ENCODE measurements at places on chromosomes 5 and 9.

GRCh38 chr5:20032896-20033295, 44.9 kb upstream of the CDH18 start:
- DNase-seq: no peak

DNA sequence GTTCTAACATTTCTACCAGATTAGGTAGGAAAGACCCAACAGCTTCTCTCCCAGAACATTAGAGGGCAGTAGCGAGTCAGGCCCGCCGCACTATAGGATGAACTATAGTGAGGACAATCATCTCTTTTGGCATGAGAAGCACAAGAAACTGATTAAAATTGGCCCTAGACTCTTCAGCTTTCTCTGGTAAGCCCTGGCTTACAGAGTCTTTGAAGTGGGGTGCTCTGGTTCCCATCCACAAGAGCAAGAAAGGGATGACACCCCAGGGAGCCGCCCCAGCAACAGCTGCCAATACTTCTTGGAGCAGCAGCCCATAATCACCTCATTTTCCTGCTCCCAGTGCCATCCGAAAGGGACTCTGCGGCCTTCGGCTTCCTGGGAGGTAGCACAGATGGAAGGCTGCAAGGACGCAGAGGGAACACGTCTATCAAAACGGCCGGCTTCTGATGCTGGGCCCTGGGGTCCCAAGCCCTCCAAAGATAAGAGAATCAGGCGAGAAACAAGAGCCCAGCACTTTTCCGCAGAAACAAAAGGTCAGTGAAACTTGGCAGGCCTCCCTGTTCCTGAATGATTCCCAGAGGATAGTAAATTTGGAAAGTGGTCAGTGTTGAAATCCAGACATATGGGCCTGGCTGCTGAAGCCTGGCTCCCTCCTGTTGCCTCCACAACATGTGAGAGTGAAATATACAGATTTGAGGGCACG, 69.3 kb downstream of the HSD17B3 start:
- peak; percentile 51 for DNase-seq

GRCh38 chr5:10538789-10539686, 24.8 kb upstream of the ANKRD33B start:
- no peak for DNase-seq

DNA sequence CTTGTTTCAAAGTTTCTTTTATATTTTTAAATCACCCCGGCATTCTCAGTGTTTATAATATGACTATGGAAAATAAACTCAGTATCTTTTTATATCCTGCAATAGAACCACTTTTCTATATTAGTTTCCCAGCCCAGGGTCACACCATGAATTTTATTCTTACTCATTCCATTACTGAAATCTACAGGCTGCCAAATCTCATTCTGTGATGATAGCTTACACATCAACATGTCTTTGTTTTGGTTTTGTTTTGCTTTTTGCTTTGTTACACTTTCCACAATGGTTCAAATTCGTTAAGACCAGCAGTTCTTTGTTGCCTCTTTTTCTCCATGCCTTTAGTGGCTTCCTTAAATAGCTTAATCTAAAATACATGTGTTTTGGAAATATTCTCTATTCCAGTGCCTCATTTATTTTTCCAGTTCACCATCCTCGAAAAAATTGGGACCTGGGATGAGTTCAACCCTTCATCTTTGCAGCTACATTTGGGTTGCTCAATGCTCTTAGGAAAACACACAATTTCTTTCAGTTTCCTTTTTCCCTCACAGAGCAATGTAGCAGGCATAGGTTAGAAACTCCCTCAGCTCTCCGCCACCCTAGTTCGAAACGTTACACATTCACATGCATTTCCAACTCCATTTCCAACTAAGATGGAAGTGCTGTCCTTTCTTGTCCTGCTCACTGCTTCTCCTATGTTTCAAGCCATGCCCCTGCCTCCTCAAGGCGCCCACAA, 1146.3 kb downstream of the MAT2B start:
- DNase-seq: no peak

DNA sequence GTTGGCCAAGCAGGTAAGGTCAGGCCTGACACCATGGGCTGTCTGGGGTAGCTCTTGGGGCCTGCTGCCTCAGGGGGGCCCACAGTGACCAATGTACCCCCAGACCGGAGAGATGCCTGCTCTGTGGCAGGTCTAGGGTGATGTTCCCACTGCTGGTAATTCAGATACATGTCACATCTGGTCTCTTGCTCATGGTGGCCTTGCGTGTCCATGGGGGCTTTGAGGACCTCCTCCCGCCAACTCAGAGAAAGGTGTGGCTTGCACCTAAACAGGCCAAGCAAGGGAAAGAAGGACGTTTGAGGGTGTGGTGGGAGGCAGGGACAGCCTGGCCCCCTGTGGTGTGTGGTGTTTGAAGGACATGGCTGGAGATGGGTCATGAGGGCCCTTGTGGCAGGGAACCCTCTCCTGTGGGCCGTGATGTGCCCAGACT, 75.2 kb downstream of the PHF2 start:
- no peak for DNase-seq

DNA sequence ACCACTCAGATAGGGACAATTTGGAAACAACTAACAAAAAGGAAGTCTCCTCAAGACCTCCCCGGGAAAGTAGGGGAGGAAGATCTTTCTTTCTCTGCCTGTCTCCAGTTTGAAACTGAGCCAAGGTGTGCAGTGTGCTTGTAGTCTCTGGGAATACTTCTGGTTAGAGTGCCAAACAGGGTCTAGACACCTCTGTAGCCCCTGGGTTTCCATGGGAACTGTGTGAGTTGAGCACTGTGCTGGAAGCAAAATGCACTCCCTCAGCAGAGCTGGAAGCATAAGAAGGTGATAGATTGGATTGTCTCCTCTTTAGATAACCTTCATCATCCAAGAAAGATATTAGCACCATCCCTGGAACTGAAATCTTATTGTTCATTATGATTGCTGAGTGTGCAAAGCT, 129.2 kb upstream of the TNPO1 start:
- DNase-seq: no peak

DNA sequence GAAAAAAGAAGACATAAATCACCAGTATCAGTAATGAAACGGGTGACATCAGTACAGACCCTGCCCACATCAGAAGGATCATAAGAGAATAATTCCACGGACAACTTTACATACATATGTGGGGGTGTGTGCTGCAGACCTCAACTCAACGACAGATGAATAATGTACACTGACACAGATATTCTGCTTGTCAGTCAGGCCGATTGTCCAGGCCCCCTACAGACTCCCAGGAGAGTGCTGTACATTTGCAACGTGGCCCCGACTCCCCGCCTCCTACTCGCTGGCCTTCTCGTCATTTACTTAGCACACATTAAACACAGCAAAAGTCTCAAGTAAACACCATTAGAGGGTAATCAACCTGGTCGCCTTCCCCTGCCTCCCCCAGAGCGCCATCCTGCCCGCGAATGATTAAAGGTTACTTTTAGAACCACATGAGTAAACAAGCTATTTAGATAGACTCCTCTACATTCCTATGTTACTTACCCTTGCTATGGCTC, 3.5 kb upstream of the TMED9 start:
- no peak for DNase-seq

GRCh38 chr9:20397348-20397747, 225.0 kb downstream of the MLLT3 start:
- DNase-seq: no peak

DNA sequence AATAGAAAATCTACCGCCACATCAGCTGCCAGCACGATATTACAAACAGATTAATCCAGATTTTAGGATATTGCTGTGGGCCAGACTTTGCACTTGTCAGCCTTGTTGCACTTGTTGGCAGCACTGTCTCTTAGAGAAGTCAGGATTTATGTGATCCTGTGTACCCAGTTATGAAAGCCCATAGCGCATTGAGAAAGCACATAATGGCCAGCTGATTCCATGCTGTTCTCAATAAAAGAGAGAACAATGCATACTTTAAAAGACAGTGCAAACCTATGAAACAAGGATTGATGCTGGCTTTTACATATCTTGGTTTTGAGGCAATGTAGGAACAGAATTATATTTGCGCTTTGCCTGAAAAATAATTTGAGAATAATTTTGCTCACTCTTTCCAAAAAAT, 140.8 kb downstream of the CEP120 start:
- DNase-seq: no peak

DNA sequence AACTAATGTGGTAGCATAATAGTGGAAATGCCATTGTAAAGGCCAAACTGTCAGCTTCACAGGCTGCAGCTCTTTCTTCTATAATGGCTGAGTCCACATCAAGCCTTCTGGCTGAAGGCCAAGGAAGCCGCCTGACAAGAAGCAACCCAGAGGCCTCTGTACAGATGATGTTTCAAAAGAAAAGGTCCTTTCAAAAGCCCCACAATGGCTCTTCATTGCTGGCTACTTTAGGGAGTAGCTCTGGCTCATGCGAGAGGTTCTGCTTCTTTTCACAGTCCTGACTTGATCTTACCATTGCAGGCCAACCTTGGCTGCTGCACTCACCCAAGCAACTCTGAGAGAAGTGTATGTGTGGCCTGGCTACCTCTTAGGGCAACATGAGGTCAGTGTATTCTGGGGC, 54.5 kb upstream of the EQTN start:
- DNase-seq: peak; percentile 96

- peak; percentile 28 for DNase-seq
Observed at GRCh38 chr9:96450613-96451528, 902 bp downstream of the HABP4 start.

- no peak for DNase-seq
Observed at GRCh38 chr5:64077589-64077988, 88.1 kb upstream of the RNF180 start.

- no peak for DNase-seq
Observed at GRCh38 chr5:5063533-5063953, 76.6 kb upstream of the ADAMTS16 start.

GRCh38 chr5:68409259-68409658, 193.7 kb downstream of the PIK3R1 start:
- DNase-seq: no peak

DNA sequence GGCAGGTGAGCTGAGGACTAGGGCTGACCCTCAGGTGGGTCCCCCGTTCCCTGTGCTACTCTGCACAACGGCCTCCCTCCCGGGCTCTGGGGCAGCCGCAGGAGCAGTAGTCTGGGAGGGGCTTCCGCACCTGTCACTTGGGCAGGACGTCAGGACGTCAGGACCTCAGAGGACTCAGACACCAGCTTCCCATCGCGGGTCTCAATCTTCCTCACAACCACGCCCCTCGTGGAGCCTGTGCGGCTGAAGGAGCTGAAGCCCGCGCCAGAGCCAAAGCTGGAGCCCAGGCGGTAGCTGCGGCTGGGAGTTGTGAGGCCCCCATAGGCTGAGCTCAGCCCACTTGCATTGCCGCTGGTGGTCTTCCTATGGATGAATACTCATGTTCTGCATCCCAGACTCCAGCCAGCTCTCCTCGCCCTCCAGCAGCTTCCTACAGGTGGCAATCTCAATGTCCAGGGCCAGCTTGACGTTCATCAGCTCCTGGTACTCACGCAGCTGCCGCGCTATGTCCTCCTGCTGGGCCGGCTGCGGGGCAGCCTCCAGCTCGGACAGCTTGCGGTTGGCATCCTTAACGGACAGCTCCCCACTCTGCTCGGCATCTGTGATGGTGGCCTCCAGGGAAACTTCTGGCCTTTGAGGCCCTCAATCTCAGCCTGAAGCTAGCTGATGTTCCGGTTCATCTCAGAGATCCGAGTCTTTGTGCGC, 381.4 kb upstream of the RGMB start:
- DNase-seq: no peak

DNA sequence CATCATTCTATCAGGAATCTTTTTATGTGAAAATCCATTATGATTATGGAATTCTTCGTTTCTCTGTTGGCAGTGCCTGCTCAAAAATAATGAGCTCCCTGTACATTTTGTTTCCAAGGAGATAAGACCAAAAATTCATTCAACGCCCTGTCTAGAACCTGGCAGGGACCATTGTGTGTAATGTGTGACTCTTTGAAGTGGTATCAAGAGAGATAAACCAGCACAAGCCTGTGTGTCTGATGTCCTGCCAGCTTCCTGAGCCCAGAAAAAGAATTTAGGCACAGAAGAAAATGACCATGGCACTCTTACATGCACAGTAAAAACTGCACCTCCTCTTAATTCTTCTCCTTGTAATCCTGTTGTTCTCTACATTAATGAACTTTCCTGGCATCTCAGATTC, 177.4 kb downstream of the SAXO1 start:
- DNase-seq: no peak

DNA sequence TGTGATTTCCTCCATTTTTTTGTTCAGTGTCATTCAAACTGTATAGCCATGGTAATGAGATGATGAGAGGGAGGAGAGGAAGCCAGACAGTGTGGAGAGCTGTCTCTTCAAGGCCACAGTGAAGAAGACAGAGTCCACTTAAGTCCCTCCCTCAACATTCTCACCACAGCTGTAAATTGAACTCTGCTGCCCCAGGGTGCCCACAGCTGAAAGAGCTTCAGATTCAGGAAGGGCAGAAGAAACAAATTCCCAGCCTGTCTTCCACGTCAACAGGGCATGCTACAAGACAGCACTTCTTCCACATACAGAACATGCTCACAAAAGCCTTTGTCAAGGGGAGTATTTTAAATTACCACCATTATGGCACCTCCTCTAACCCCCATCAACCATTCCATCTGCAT, 100.4 kb downstream of the KLHL3 start:
- no peak for DNase-seq

- DNase-seq: no peak
Observed at GRCh38 chr5:54909911-54910870, 75.2 kb downstream of the ESM1 start.

DNA sequence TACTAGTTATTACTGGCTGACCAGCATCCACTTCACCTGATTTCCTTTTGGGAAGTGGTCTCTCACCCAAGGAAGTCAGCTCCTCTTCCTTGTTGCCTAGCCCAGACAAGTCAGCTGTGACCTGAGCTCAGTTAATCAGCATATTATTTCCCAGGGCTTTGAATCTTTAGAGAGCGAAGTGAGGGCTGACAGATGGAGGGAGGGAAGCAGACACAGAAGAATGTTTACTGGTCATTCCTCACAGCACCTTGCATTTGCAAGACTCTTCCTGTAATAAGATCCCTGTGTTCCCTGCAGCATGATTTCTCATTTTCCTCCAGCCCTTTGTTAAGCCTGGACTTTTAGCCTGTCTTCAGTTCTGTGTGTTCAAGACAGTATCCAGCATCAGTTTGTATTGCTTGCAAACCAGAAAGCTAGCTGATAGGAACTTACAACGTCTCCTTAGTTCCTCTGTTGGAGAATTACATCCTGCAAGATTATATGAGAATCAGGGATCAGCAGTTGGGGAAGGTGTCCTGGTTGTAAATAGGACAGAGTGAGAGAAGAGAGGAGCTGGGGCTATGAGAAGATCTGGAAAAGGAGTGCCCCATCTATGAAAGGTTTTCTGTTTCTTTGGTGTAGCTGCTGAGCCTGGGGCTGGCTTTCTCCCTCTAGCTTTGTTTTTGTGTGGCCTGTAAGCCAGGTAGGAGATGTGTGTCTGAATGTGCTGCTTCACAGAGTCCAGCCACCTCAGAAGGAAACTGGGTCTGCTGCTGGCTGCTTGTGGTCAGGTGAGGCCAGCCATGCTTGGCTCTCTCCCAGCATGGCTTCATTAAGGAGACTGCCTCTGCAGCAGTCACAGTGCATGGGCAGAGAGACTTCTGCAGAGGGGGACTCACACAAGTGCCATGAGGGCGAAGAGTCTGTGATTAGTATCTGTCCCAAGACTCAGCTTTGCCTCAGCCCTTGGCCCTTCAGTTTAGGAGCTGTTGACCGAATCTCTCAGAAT, 50.3 kb downstream of the MAN2A1 start:
- DNase-seq: no peak
